ENCODE measurements at places on chromosomes 2 and 18.
A peak's percentile ranks its signal among the peaks of the same experiment; 100 is the strongest.

GRCh38 chr2:183543222-183543621, 419.0 kb downstream of the NUP35 start:
- DNase-seq = no peak

DNA sequence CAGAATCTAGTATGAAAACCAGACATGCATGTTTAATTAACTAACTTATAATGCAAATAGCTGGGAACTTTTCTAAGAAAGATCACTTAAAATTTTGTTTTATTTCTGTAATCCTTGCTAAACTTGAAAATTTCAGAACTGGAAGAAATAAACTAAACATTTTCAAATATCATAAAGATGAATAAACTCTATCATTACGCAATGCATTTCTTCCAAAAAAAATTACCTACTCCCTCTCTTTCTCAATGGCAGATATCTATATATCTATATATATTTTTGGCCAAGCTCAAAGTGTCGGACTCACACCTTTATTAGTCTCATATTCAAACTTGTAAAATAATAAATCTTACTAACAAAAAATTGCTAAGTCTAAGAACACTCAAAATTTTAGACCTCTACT, 158.1 kb downstream of the SLC39A10 start:
- DNase-seq = no peak

DNA sequence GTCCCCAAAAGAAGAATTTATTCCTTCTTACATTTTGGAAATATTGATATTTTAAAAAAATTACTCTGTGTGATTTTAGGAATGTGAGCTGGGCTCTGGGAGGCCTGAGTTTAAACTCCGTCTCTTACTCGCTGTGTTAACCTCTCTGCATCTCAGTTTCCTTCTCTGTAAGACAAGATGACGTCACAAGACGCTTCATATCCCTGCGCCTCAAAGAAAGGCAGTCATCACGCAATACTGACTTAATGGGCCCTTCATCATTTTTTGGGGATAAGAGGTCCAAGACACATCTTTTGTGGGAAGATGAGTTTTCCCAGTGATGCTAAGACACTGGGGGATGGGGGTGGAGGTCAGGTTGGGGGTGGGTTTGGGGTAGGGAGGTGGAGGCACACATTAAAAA, 320.4 kb downstream of the AFF3 start:
- DNase-seq = no peak

DNA sequence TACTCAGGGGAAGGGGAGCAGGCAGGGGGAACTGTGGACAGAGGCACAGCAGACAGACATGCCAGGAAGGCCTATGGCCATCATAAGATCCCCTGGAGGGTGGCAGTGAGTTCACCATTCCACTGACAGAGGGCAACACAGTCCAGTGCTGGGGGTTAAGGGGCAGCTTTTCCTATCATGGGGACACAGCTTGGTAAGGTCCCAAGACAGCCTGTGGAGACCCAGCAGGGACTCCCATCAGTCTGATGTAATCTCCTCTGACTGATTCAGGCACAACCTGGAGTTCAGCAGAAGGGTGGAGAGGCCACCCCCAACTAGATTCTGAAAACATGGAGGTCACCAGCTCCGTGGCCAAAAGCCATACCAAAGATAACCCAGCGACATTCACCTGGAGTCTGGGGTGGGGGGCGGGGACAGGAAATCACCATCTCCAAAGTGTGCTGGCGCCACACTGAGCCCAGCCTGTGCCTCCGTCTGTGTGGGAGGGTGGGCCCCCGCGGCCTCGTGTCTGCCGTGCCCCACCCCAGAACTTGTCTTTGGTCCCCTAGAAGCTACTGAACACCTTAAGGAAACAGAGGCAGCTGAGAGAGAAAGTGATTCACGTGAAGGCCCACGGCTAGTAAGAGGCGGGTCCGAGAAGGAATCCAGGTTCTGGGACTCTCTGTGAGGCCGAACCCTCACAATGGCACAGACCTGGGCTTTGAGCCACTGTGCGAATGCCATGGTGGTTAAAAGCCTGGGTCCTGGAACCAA, 28.6 kb downstream of the DNMT3A start:
- no peak for DNase-seq

DNA sequence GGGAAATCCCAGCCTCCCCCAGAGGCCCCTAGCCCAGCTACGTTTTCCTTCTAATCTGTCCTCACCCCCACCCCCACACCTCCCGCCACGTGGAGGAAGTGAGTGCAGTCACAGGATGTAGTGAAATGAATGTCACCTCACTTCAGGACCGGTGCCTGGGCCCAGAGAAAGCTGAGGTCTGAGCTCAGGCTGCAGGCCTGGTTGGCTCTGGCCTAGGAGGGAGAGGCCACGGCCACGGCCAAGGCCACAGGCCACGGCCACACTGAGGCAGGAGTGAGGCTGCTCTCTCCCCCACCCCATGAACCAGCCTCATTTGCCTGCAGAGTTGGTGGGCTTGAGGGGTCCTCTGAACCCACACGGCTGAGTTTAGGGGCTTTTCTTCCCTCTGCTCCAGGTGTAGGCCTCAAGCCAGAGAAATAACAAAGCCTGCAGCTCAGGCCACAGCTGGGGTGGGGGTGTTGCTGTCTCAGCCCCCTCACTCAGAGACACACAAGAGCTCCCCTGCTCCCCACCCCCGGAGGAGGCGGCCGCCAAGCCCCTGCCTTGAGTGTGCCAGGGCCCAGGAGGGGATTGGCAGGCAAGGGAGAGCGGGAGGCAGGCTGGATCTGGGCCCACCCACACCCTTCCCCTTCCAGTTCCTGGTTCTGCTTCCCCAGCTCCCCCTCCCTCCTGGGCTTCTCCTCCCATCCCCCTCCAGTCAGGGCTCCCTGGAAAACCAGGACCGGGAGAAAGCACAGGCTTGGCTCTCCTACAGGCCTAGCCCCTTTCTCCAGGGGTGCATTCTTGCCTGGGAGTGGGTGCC, 27.0 kb downstream of the DNMT3A start:
- DNase-seq = no peak

GRCh38 chr2:239374896-239375277, 25.9 kb downstream of the HDAC4 start:
- no peak for DNase-seq

DNA sequence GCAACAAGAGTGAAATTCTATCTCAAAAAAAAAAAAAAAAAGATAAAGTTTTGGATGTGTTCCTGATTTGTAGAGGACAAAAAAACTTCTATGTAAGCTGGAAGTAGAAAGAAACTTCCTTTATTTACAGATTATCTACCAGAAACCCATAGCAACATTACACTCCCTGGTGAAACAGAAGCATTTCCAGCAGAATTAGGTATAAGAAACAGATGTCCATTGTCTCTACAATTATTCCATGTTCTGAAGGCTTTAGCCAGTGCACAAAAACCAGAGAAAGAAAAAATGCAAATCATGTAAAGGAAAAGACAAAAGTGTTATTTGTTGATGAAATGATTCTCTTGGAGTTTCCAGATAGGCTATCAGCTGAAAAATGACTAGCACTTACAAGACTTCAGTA, 4.9 kb downstream of the TUBB6 start:
- DNase-seq = no peak

DNA sequence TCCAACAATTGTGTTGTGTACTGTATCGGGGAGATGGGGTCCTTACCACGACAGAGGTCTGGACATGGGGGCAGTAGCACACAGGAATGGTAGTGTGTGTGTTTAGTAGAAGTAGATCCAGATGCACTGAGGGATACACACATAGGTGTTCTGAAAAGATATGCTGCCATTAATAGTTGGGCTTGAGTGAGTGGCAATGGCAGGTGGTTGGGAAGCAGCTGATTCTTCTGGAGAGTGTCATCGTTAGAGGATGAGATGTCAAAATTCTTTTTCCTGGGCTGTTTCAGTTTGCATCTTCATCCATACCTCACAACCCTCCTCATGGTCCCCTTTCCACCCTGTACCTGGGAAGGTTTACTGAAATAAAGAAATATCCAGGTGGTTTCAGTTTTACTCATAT, 66.6 kb downstream of the UGGT1 start:
- no peak for DNase-seq

DNA sequence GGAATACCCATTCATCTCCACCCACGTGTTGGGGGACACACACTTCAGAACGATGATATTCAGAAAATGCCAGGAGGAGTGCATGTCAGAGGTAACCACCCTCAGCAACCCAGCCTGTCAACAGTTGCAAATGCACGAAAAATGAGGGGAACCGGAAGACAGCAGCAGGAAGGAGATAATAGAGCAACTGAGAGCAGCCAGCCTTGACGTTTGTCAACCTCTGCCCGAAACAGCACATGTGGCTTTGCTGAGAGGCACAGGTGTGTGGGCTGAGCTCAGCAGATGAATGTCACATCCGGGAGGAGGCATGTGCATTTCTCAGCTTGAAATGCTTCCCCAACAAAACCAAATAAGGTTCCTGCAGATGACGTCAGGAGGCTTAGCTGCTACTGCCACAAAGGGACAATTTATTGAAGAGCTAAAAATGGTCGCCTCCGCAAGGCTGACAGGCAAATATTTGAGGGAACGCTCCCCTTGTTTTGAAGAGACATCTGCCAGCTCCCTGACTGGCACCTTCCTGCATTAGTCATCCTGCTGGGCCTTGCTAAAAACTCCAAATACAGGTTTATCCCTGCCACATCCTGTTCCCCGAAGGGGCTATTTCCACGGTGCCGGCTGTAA, 419.0 kb downstream of the NBAS start:
- DNase-seq = no peak

DNA sequence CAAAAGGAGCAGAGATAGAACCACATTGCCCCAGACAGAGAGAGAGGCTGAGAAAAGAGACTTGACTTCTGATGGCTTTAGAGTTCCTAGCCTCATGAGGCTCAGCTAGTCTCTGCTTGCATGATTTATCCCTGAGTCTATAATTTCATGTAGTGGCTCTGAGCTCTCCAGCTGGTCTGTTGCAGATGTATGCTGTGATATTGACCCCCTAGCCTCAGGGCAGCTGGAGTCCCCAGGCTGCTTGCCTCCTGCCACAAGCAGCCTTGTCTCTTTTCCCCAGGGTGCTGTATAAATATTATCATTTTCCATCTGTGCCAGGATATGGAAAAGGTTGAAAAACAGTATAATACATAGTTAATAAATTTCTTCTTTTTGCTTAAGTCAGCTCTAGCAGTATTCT, 467.6 kb upstream of the CWC22 start:
- no peak for DNase-seq

DNA sequence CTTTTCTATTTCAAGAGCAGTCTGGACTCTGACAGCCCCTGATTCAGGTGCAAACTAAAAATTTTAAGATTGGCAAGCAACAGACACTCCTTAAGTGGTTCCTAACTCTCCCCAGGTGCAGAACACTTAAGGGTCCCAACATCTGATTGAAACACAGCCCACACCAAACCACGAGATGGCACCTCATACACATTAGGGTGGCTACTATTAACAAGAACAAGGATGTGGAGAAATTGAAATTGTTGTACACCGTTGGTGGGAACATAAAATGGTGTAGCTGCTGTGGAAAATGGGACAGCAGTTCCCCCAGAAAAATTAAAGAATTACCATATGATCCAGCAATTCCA, 82.3 kb downstream of the POLR1A start:
- no peak for DNase-seq

GRCh38 chr2:118146315-118147283, 58.3 kb downstream of the INSIG2 start:
- DNase-seq = no peak

GRCh38 chr2:174683392-174683759, 80.9 kb downstream of the CHRNA1 start:
- peak; percentile 35 for DNase-seq

DNA sequence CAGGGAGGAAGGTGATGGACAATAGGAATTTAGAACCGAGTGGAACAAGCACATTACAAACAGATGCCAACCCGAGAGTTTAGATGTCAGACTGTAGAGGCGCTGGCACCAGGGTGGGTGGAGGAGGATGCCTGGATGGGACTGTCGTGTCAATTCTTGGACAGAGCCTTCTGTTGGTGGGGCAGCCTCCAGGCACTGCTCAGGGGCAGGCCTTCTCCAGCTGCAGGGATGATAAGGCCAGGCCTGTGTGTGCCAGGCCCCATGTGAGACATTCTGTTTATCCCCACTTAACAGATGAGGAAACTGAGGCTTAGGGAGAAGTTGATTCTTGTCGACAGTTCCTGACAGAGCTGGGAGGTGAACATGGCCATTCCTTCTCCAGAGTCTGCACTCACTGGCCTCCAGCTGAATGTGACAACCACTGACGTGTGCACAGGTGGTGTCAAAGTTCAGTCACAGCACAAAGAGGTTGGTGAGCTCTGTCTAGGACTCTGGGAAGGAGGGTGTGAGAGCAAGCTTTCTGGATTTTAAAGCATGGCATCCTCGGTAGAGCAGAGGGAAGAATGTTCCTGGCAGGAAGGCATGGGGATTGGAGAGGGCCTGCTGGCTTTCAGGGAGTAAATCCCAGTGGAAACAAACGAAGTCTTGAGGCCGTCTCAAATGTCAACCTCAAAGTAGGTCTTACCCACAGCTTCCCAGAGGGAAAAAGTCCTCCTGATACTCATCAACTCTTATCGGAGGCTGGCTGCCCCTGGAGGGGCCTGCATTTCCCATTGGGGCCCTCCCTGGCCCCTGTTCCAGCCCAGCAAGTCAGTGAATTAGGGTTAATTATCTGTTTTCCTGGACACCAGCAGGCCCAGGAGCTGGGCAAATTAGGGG, 52.4 kb downstream of the GLI2 start:
- DNase-seq = no peak
